Stimulated activated CD8-positive, alpha-beta memory T cell treated with anti-CD3 and anti-CD28 coated beads, Interleukin-4, amount 100 ng/mL, for 4 hours (primary cell): ENCODE measurements at places on chromosomes 5 and 9.

DNA sequence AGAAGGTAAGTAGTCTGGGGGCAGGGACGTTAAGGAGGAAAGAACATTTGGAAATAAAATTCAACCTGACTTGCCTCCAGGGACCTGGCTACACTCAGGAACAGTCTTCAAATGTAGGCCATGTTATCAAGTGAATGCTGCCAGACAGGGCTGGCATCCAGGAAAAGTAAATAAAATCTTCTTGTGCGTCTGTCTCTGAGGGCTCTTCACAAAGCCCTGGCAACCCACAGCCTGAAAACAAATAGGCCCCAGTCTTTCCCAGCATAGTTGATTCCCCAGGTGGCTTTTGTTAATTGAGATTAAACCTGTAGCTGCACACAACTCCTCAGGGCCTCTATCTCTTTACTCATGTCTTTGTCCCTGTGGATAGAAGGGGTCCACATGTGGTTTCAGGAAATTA is 55.4 kb downstream of the STK32A start:
- no peak for DNase-seq

DNA sequence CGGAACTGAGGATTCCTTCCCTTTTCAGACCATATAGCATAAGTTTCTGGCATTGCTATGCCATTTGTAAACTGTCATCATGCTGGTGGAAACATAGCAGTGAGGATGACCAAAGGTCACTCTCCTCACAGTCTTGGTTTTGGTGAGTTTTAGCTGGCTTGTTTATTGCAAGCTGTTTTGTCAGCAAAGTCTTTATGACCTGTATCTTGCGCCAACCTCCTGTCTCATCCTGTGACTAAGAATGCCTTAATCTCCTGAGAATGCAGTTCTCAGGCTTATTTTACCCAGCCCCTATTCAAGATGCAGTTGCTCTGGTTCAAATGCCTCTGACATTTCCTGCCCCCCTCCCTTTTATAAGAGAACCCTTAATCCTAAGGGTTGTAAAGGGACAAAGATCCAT is 26.7 kb upstream of the GRIA1 start:
- no peak for DNase-seq

DNA sequence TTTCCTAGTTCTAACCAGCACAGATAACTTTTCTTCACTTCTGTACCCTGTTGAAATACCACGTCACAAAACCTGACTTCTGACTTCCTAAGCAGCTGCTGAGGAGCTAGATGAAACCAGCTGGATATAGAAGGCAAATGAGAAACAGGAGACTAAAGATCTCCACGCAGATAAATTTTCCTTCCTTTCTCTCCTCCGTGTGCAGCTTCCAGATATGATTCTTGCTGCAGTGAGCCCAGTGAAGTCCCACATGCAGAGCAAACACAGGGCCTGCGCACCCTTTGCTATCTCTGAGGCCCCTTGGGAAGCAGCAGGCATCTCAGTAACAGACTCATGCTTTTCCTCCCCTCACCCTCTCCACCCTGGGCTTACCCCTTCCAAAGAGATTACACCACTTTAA is 1638.3 kb downstream of the MAT2B start:
- DNase-seq = no peak

- DNase-seq = no peak
These were observed 83.7 kb downstream of the PDE6A start for GRCh38 chr5:149860801-149861322.

DNA sequence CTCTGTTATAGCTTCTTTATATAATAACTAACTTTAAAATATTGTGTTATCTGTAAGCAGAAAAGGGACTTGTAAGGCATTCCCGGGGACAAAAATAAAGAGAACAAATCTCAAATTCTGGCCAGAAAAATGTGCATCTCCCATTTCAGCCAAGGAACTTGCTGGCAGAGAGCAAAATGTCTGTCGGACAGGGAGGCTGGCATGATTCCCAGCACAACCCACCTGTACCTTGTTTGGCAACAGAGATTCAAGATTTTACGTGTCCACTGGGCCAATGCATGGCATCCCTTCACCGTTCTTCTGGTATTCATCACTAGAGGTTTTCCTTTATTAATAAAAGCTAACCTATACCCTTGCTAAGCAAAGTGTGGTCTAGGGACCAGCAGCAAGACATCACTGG is 566.6 kb downstream of the PSAT1 start:
- DNase-seq = no peak

GRCh38 chr5:107542428-107542827 is 128.3 kb downstream of the EFNA5 start:
- DNase-seq = no peak

- DNase-seq = no peak
These were observed 32.1 kb downstream of the MTMR12 start for GRCh38 chr5:32280656-32281081.

GRCh38 chr9:82271106-82271561 is 282.6 kb downstream of the SPATA31D1 start:
- no peak for DNase-seq

DNA sequence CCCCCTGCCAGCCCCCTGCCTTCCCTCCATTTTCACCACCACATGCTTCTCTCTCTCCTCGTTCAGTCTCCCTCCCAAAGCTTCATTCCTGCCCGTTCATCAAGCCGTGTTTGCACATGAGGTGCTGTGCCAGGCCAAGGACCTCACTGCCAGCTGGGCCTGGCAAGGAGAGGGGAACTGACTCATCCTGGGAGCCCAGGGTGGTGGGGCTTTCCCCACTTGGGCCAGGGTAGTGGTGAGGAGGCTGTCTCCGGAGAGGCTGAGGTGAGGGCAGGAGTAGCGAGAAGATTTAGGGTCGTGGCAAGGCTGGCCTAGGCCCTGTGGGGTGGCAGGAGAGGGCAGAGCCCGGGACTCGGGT is 30.4 kb upstream of the NOTCH1 start:
- no peak for DNase-seq

DNA sequence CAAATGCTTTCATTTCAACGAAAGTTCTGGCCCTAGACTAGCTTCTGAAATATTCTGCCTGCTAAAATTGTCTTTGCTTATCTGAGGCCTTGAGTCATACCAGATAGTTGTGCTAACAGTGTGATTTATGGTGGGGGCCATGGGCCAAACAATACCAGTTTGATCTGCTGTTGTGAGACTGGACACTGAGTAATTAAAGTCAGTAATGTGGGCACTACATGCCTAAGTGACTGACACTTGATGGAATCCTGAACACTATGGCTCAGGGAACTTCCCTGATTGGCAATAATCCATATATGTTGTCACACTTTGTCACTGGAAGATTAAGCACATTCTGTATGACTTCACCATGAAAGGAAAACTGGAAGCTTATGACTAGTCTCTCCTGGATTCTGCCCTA is 127.6 kb upstream of the CYLC2 start:
- no peak for DNase-seq

GRCh38 chr9:133163504-133164172 is at the start of gene GBGT1:
TSS of gene GBGT1 (minus strand) at chr9:133163914. CDS start at chr9:133162412, 1,502 bp downstream.
- DNase-seq = no peak

DNA sequence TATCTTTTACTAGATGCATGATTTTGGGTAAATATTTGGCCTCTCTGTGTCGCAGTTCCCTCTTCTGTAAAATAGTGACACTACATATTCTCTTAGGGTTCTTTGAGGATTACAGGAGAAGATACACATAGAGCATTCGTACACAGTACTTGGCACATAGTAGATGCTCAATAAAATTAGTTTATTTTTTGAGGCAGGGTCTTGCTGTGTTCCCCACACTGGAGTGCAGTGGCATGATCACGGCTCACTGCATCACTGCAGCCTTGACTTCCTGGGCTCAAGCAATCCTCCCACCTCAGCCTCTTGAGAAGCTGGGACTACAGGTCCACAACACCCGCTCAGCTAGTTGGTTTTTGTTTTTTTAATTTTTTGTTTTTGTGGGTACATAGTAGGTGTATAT is 1.6 kb downstream of the SCAI start:
- no peak for DNase-seq

- no peak for DNase-seq
These were observed 304.4 kb downstream of the RAB3C start for GRCh38 chr5:58887311-58887710.

DNA sequence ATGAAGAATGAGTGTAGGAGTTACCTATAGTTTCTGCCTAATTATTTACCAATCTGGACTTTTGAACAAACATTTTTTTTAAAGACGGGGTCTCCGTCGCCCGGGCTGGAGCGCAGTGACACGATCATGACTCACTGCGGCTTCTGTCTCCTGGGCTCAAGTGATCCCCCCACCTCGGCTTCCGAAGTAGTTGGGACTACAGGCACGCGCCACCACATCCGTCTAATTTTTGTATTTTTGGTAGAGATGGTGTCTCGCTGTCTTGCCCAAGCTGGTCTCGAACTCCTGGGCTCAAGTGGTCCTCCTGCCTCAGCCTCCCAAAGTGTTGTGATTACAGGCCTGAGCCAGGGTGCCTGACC is 1.5 kb downstream of the CTNNA1 start:
- no peak for DNase-seq

DNA sequence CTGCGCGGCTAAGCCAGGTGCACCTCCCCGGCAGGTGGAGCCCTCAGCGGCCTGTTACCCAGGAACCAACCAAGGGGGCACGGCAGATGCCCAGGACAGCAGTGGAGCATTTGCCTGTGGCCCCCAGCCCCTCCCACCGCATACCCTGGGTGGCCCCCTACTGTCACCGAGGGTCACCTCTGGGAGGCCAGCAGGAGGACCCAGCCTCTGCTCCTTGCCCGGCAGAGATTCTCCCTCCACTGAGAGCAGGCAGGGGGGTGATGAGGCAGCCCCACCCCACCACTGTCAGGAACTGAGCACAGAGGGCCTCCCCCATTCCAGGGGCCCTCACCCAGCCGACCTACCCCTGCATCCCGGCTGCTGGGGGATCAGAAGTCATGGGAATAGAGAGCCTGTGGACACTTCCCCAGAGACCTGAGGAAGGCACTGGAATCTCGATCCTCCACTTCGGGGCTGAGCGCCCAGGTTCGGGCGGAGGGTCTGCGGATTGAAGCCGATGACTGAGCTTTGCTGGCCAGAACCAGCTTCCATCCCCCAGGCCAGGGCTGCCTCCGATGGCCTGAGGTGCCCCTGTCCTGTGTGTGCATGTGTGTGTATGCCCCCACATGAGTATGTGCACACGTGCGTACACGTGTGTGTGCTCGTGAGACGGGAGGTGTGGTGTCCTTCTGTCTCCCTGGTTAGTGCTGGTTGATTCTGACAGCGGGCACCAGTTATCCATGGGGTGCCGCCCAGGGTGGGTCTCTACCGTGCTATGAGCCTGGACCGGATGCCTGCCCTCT is at the start of gene QRFP:
Gene QRFP, minus strand, starts transcription at position 580 of the 782 bp plus-strand sequence. CDS start 2,974 bp downstream, outside the sequence.
- no peak for DNase-seq

DNA sequence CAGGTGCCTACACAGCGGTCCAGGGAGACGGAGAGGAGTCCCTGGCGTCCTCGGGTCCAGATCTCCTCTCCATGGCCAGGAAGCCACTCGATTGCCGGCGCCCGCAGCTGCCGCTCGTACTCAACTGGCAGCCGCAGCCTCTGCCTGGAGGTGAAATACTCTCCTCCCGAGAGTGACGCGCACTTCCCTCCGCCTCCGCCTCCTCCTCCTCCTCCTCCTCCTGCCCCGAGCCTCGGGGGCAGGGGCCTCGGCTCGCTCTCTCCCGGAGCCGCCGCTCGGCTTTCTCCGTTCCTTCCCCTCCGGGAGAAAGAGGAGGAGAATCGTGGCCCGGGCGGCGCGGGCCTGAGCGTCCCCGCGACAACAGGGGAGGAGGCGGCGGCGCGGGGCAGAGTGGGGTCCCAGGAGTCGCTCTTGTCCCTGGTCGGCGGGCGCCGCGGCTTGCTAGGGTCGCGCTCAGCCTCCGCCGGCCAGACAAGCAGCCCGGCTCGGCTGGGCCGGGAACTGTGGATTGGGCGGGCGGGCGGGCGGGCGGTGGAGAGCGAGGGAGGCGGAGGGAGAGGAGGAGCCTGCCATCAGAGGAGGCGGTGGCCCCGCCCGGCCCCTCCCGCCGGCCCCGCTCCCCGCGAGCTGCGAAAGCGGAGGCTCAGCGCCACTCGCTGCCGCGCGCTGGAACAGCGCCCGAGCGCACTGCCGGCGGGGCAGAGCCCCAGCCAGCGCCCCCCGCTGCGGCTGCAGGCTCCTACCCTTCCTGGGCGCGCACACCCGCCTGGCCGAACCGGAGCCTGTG is at the start of gene CEMIP2:
Gene CEMIP2, minus strand, starts transcription at position 126 of the 787 bp plus-strand sequence. CDS start 18,140 bp downstream, outside the sequence.
- DNase-seq = peak; percentile 79

GRCh38 chr5:131607903-131608540 is 27.0 kb downstream of the RAPGEF6 start:
- DNase-seq = no peak

GRCh38 chr5:88045931-88046461 is 222.6 kb downstream of the TMEM161B start:
- DNase-seq = no peak

DNA sequence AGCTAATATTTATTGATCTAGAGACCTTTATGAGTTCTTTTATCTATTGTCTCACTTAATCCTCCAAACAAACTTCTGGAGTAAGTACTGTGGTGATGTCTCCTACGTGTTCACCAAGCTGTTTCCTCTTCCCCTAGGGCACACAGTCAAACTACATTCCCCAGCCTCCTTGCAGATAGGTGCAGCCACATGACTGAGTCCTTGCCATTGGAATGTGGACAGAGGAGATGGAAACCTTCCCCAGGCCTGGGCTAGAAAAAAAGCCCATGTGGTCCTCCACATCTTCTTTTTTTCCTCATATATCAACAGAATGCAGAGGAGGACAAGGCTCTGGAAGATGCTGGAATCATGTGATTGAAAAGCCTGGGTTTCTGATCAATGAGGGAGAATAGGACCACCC is 88.0 kb downstream of the ANKRD55 start:
- DNase-seq = no peak

GRCh38 chr5:172361566-172362238 is 78.1 kb upstream of the UBTD2 start:
- DNase-seq = no peak

DNA sequence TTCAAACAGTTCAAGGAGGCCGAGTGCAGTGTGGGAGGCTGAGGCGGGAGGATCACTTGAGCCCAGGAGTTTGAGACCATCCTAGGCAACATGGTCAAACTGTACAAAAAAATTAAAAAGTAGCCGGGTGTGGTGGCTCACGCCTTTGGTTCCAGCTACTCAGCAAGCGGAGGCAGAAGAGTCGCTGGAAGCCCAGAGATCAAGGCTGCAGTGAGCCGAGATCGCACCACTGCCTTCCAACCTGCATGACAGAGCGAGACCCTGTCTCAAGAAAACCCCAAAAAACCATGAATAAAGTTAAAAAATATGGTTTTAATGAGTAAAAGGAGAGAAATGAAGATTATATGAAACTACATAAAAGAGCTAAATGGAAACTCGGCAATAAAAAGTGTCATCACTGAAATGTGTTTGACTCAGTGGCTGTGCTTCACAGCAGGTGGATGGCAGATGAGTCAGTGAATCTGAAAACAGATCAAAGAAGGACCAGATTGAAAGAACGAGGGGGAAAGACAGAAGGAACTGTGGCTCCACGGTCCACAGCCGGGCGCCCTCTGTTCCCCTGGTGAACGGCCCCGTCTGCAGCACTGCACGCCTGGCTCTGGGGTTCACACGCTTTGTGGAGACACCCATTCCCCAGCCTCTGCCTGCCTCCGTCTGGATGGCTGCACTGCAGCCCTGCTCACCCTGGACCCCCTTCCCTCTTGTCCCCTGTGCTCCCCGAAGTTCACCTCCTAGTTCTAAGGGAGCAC is 25.1 kb downstream of the EXD3 start:
- no peak for DNase-seq
